Stimulated activated CD4-positive, alpha-beta T cell treated with anti-CD3 and anti-CD28 coated beads, TNF-alpha, amount 100 ng/mL, for 24 hours (primary cell): ENCODE measurements at places on chromosomes 4 and X.

DNA sequence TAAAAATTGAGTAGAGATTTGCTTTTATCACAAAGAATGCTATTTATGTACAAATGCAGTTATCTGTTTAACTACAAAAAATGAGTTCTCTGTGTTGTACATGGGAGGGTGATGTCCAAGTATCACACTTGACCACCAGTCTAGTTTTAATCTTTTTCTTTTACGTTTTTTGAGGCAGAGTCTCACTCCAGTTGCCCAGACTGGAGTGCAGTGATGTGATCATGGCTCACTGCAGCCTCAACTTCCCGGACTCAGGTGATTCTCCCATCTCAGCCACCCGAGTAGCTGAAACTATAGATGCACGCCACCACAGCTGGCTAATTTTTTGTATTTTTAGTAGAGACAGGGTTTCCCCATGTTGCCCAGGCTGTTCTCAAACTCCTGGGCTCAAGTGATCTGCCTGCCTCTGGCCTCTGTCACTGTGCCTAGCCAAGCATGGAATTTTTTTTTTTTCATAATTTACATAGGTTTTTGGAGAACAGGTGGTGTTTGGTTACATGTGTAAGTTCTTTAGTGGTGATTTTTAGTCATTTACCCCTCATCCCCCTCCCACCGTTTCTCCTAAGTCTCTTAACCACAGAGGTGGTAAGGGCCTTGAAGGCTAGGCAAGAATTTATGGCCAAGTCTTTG is 47.9 kb upstream of the RPA4 start:
- no peak for DNase-seq

GRCh38 chrX:153728095-153728494 is 3.4 kb downstream of the ABCD1 start:
- no peak for DNase-seq

- DNase-seq = no peak
These were observed 30.3 kb downstream of the SLC10A6 start for GRCh38 chr4:86818841-86819240.

- DNase-seq = no peak
These were observed 1977.9 kb upstream of the ADGRL3 start for GRCh38 chr4:59222221-59222620.

- no peak for DNase-seq
These were observed 57.4 kb downstream of the PTTG2 start for GRCh38 chr4:38017609-38018008.

DNA sequence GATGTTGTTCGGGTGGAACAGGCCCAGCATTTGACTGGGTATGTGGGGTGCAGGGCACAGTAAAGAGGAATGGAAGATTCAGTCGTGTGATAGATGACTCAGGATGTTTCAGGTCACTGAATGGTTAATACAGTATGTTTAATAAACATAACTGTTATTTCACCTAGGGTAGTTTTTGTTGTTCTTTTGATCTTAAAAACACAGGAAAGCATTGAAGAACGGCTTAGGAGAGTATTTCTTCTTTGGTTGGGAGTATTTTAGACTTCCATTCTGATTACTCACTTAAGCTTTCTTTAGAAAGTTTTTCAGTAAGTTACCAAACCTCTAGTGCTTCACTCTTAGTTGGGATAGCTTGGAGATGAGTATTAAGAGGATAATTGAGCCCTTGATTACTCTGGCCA is 62.3 kb downstream of the STAG2 start:
- no peak for DNase-seq

DNA sequence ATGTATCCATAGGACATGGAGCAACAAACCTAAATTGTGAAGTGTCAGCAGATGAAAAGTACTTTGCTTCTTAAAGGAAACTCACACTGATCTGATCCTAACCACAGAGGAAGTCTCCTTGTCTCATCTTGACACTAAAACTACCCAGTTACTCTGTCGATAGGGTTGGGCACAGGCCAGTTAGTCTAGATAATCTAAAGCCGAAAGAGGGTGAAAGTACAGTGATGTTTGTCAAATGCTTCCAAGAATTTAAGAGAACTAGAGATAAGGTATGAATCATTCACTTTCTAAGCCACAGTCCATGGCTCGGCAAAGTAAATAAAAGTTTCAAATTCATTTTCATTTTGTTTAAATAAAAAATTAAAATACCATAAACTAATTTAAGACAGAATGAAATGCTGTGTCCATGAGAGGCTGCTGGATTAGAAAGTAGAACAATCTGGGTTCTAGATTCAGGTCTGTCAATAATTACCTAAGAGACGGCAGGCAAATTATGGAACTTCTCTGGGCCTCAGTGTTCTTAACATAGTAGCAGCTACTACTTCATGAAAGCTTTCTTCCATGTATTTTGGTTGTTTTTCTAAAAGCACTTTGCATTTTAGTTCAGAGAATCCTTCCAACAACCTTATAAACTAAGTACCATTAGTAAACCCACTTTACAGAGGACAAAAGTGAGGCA is 176.7 kb downstream of the LDB2 start:
- no peak for DNase-seq

DNA sequence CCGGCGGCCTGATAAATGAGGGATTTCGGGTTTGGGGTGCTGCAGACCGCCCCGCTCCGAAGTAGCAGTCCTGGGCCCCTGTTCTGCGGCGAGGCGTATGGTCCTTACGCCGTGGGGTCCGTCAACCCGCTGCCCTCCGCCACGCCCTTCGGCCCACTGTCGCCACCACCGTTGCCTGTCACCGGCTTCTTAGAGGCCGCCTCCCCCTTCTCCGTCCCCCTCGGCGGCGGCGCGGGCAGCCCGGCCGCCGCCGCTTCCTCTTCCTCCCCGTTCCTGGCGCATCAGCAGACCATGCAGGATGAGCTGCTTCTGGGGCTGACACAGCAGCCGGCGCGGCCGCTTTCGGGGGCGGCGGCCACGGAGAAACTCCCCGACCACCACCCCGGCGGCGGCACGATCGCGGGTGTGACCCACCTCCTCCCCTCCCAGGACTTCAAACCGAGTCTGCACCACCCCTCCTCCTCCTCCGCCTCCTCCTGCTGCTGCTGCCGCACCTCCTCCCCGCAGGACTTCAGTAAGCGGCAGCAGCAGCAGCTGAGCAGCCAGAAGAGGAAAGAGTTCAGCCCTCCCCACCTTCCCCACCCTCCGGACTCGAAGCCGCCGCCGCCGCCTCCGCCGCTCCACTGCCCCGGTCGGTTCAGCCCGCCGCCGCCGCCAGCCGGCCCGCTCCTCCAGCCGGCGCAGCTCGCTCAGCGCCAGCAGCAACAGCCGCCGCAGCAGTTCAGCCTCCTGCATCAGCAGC is 549 bp downstream of the CPEB2 start:
- peak; percentile 42 for DNase-seq

GRCh38 chrX:133175605-133176004 is 42.5 kb downstream of the TFDP3 start:
- no peak for DNase-seq

GRCh38 chr4:148831945-148832344 is 389.7 kb upstream of the NR3C2 start:
- no peak for DNase-seq

- no peak for DNase-seq
These were observed 198.3 kb upstream of the GYPA start for GRCh38 chr4:144338834-144339233.

DNA sequence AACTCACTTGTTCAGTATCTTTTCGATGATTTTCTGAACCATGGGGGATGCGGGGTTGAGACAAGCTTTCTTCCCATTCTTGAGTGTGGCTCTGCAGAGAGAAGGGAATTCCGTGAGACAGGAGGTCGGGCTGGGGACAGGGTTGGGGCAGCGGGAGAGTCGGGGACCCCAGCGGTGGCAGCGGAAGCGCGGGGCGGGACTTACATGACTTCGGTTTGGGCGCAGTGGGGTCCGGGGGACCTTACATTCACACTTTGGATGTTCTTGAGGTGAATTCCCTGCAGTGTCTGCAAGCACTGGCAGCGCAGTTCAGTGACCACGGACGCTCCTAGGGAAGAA is 434 bp downstream of the CXCL3 start:
- DNase-seq = no peak

- DNase-seq = no peak
These were observed 34.6 kb upstream of the FHL1 start for GRCh38 chrX:136112778-136113177.

- no peak for DNase-seq
These were observed 2.9 kb downstream of the CCSER1 start for GRCh38 chr4:90130076-90130475.

- DNase-seq = no peak
These were observed 25.7 kb upstream of the TMEM131L start for GRCh38 chr4:153440475-153440874.

DNA sequence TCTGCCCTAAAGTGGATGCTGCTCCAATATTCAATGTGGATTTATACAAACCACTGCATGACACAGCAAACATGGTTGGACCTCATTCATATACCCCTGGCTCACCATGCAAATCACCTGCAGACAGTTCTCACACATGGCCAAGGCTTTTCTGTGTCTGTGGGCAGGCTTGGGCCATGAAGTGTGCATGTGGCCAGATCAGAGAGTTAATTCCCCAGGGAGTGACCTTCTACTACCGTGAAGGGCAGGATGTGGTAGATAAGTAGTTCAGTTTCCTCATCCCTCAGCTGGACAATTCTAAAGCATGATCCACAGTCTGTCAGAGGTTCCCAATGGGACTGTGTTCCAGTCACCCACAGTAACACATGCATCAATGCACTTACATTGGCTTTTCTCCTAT is 24.6 kb upstream of the BCLAF3 start:
- no peak for DNase-seq

DNA sequence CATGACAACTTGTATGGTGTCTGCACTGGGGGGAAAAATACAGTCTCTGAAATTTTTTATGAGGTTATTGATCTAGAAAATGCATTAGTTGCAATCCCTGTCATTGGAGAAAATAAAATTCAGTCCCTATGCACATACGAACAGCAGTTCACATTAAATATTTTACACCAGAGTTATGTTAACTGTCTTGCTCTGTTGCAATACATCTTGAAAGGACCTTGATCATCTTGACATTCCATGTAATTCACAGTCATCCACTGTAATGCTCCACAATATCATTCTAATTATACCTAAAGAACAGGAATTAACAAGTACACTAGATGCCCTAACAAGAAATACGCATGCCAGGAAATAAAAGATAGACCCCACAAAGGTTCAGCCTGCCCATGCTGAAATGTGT is 934.6 kb upstream of the PCDH10 start:
- DNase-seq = no peak

GRCh38 chr4:151584101-151584500 is 175.1 kb downstream of the FHIP1A start:
- no peak for DNase-seq

DNA sequence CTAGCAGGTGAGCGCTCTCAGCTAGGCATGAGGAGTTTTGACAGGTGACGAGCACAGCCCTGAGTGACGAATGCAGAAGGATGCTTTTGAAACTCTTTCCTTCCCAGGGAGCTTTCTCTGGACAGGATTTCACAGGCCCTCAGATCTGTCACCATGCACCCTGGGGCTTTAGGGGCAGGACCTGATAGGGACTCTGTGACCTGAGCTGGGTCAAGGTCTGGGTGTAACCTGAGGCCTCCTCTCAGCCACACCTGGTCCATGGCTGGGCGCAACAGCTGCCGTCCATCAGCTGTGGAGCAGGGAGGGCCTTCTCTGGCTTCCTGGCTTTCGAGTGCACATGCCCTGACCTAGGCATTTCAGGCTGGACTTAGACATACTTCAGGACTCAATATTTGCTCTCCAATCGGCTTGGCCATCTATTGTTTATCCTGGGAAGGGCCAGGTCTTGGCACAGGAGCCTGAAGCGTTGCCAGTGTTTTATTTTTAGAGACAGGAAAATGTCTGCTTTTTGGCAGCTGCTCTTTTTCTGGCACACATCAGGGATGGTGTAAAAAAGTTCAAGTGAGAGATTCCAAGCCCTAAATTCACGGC is 56.4 kb downstream of the C4orf51 start:
- no peak for DNase-seq

DNA sequence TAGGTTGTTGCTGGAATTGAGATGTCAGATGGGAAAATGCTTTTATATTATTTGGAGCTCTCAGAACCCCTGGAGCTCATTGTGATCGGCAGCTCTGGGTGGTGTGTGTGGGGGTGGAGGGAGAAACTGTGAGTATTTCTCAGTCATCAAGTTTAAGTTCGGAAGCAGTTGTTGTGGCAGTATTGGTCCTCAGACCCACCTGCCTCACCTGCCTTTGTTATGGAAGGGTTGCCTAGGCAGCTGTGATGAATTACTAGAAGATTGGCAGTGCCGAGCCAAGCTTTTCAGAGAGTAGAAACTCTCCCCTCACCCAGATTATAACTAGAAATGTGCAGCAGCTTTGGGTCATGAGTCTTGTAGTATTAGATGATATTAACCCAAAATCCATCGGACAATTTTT is 9.5 kb downstream of the IGSF1 start:
- no peak for DNase-seq

- no peak for DNase-seq
These were observed 212.2 kb downstream of the CBR4 start for GRCh38 chr4:168797738-168798375.

- DNase-seq = no peak
These were observed 47.4 kb upstream of the PHOX2B start for GRCh38 chr4:41795796-41796385.

GRCh38 chr4:152236519-152237056 is 299.3 kb downstream of the FBXW7 start:
- no peak for DNase-seq

GRCh38 chrX:69093960-69094871 is 71.0 kb downstream of the PJA1 start:
- no peak for DNase-seq

DNA sequence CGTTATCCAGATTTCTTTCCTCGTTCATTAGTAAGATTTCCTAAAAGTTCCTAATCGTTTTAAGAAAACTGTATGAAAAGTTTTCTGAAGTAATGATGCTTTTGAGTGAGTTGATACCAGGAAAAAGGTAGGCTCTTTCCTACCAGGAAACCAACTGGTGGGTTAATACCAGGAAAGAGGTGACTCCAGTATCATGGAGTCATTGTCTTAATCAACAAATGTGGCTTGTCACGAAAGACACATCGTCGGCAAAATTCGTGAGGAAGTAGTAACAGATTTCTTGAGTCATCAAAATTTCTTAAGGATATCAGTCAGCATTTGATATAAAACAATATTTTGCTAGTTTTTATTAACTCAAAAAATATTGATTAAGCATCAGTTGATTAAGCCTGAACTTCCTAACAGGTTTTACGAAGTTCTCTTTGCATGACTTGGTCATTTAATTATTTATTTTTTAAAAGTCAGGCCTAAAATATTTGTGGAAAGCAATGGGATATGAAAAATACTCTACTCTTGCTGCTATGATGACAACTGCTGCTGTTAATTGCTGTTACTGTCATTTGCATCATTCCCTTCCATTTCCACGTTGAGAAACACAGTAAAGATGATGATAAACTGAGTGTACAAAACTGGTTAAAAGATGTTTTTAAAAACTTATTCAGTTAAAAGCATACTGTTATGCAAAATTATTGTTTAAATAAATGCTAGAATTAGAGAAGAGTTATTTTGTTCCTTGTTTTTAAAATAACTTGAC is 3.2 kb upstream of the PPBP start:
- no peak for DNase-seq

GRCh38 chrX:15946783-15947580 is 92.4 kb upstream of the AP1S2 start:
- DNase-seq = no peak

- no peak for DNase-seq
These were observed 2.9 kb downstream of the TMEM129 start for GRCh38 chr4:1718095-1718850.

GRCh38 chr4:87943660-87944149 is 31.8 kb upstream of the SPP1 start:
- DNase-seq = no peak

- no peak for DNase-seq
These were observed 116.2 kb upstream of the KIT start for GRCh38 chr4:54541426-54542118.

- DNase-seq = no peak
These were observed 180.8 kb upstream of the BCOR start for GRCh38 chrX:40278340-40279090.

- DNase-seq = no peak
These were observed 325.7 kb downstream of the PCDH7 start for GRCh38 chr4:31045724-31046318.
